Uterine smooth muscle cell (primary cell): ENCODE measurements at places on chromosomes 16 and 17. TPM values are rescaled to one million over a fixed set of nuclear protein-coding genes. Genes with fewer than 3 reads are reported as not detected.

Gene TBC1D3B
- total RNA-seq, result 0.77 and 2.5 TPM in 2 replicates

Gene TNK1
- total RNA-seq, result under 0.01 and 0.66 TPM in 2 replicates

Gene USP7
- total RNA-seq, result 53.6 and 55.8 TPM in 2 replicates

Gene SDR42E2
- not detected in 2 replicates for total RNA-seq

Gene TRAPPC1
- 46.6 and 48.2 TPM in 2 replicates for total RNA-seq

Gene KRT222
- 0.25 and 1.00 TPM in 2 replicates for total RNA-seq

Gene SYNGR3
- 1.4 and 6.1 TPM in 2 replicates for total RNA-seq

Gene MEOX1
- under 0.01 TPM in 1 of 2 replicates, not detected in the other for total RNA-seq

Gene CETP
- not detected in 2 replicates for total RNA-seq

Gene CCDC137
- total RNA-seq, result 11.0 and 12.0 TPM in 2 replicates

Gene NOL3
- 10.4 and 14.6 TPM in 2 replicates for total RNA-seq

Gene DCAF7
- total RNA-seq, result 15.6 and 23.1 TPM in 2 replicates

Gene PPY
- total RNA-seq, result not detected in 2 replicates

Gene G6PC1
- not detected in 2 replicates for total RNA-seq

Gene ITGA2B
- 0.22 and 1.7 TPM in 2 replicates for total RNA-seq

Gene RHBDL3
- total RNA-seq, result under 0.01 and 0.22 TPM in 2 replicates

Gene OTOP3
- not detected in 2 replicates for total RNA-seq

Gene SLFN14
- not detected in 2 replicates for total RNA-seq

Gene ADGRG1
- 0.89 and 2.4 TPM in 2 replicates for total RNA-seq

Gene KRTAP1-5
- total RNA-seq, result 32.6 and 54.1 TPM in 2 replicates

Gene TSR3
- 102 and 105 TPM in 2 replicates for total RNA-seq

Gene PNMT
- 0.22 TPM in 1 of 2 replicates, not detected in the other for total RNA-seq

Gene COA3
- total RNA-seq, result 58.2 and 72.0 TPM in 2 replicates

Gene RPS2
- 1,423 and 2,571 TPM in 2 replicates for total RNA-seq

Gene SBK1
- total RNA-seq, result not detected in 2 replicates

Gene ITGAD
- total RNA-seq, result not detected in 2 replicates

Gene P2RX1
- under 0.01 and 0.25 TPM in 2 replicates for total RNA-seq

Gene OR4D1
- not detected in 2 replicates for total RNA-seq
